ENCODE measurements at places on chromosomes 7 and 10. TPM values are rescaled to one million over a fixed set of nuclear protein-coding genes. Genes with fewer than 3 reads are reported as not detected.

ANKRD1 gene
- 3,580 TPM for polyA plus RNA-seq

HOXA3 gene
- 0.07 TPM for polyA plus RNA-seq

DNA sequence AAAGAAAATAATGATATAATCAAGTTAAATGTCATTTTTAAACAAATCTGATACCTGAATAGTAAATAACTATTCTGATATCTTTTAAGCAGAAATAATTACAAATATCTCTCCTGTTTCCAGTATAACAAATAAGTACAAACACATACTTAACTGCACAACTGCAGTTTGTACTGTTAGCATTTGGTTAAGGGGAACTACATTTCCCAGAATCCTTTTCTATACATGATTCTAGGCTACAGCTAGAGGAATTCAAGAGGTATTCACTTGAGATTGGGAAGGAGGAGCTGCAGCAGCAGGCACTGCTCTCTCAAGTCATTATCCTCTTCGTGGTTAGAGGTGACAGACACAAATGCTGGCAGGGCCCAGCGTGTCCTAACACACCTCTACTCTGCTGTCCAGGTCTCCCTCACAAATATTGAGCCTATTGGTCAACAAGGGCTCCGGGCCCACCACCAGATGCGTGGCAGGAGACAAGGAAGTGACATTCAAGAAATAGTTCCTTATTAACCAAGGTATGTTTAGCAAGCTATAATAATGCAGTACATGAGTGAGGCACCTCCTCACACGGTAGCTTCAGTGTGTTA, 255.1 kb upstream of the MKLN1 start:
- no peak for DNase-seq

DNA sequence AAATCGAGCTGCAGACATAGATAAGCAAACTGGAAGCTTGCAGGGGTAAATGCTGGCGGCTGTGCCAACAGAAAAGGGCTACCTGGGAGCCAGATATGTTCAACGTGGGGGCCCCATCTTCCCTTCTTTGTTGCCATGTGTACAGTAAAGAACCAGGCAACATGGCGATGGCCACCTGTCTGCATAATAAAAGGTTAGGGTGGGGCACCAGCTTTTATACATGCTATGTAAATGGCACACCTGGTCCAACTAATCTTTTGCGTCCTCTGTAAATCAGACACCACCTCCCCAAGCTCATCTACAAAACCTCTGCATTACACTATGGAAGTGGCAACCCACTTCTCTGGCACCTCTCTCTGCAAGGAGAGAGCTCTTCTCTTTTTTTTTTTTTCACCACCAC, 13.9 kb downstream of the BUD31 start:
- no peak for DNase-seq

PNLIP gene
- polyA plus RNA-seq = 0.07 TPM

SYT15B gene
- polyA plus RNA-seq = 0.53 TPM

GRCh38 chr10:10126218-10126617, 891.5 kb upstream of the CELF2 start:
- no peak for DNase-seq

- DNase-seq = no peak
These were observed 45.6 kb upstream of the ENO4 start for GRCh38 chr10:116803451-116804249.

NSUN5 gene
- 14.6 TPM for polyA plus RNA-seq

DNA sequence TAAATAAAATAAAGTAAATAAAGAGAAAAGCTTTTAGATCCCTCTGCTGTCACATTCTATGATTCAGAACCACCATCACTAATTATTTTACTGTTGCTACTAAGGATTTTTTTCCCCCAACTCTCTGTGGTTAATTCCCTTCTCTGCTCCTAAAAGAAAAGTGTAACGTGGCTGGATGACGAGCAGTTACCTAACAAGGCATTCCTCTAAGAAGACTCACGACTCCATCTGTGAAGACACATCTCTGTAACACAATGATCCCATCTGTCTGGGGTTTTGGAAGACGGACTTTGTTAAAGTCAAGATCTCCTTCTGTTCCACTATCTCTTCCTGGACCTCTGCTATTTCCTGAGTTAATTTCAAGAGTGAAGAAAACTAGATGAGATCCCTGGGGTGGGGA, 179.9 kb downstream of the SFMBT2 start:
- no peak for DNase-seq

SPDYE2 gene
- polyA plus RNA-seq = 0.15 TPM

- peak; percentile 72 for DNase-seq
These were observed 127.8 kb upstream of the ZNF746 start for GRCh38 chr7:149625340-149625946.

SLC26A5 gene
- not detected for polyA plus RNA-seq

NPY4R gene
- polyA plus RNA-seq = not detected

- DNase-seq = no peak
These were observed 72.7 kb downstream of the RGS10 start for GRCh38 chr10:119469846-119470245.
